ENCODE measurements at places on chromosomes 5 and 9.

- no peak for DNase-seq
Observed at GRCh38 chr5:135430135-135430437, 17.1 kb downstream of the DCANP1 start.

DNA sequence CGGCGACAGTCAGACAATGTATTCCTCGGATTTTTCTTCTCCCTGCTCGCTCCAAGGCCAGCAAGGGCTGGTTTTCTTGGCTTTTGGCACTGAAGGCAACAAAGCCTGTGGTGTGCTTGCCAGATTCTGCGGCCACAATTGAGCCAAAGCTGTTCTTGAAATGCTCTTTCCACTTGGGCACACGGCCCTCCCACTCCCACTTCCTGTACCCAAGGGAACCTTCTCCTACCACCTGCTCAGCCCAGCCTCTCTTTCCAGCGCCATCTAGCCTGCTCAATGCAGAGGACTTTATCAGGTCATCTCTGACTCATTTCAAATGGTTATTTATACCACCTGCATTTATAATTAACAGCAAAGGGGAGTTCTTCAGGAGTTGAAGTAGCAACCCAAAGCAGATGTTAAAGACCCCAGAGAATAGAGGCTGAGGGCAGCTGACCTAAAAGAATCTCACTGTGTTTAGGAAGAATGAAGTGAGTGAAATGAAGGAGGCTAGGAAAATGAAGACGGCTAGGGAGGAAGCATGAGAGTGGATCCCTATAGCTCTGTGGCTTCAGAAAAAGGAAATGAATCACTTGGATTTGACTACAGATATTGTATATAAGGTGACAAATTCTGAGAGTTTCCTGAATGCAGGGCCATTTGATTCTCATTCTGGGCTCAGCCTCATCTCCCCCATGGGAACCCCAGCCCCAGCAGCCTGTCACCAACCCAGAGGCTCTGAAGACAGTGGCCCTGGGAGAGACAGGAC, 439.0 kb downstream of the ENC1 start:
- no peak for DNase-seq

DNA sequence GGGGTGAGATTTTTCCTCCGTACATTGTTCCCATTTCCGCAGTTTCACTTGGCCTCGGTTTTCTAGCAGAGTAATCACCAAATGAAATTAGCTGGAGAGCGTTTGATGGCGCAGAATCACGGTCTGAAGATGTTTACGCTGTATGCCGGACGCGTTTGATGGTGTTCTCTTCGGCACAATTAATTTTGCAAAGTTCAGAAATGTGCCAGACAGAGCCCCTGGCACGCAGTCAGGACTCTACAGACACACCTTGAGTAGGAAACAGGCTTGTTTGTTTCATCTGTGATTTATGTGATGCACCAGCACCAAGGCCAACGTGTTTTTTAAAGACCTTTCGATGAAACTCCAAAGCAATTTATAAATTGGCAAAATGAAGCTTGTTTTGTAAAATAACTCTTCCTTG, 863 bp upstream of the LIFR start:
- peak; percentile 72 for DNase-seq

DNA sequence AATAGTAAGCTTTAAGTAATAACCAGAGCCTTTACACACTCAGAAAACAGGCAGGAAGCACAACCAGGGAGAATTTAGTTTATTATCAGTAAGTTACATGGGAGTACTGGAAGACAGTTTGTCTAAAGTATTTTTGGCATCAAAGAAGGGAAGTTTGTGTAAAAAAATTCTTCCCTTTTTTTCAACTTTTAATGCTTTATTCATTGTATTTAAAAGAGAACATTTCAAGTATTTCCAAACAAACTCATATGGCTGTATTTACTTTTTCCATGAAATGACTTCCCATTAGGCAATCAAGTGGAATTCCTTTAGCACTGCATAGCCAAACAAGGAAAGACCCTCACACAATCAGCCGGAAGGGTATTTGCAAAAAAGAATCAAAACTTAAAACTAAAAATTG, 26.7 kb downstream of the RNF145 start:
- DNase-seq, result peak; percentile 62

DNA sequence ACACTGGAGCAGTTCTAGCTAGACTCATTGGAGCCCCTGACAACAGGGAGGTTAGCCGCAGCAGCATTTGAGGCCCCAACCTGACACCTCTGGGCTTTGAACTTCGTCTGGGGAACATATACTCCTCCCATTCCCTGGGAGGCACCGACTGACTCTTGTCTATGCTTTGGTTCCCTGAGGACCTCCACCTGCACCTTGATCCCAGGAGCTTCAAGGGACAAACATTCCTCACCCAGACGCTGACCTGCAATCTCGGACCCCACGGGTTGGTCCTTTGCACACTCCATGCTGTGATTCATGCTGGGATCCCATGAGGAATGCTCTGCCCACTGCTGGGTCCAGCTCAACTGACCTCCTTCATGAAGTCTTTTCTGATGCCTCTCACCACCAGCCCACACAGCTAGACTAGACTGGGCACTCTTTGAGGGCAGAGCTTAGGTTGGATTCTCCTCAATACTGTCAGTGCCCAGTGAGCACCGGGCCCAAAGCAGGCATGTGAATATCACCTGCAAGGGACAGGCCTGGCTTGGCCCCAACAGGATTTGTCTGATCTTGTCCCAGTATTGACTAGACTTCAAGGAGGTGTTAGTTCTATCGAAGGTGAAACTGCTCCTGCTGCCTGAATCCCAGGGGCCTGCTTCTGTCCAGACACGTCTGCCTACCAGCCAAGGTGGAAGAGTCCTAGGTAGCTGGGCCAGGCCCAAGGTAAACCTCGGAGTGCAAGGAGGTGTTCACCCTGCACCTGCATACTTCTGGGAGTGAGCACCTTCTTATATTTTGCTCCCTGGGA, 51.8 kb upstream of the ZBTB43 start:
- no peak for DNase-seq

DNA sequence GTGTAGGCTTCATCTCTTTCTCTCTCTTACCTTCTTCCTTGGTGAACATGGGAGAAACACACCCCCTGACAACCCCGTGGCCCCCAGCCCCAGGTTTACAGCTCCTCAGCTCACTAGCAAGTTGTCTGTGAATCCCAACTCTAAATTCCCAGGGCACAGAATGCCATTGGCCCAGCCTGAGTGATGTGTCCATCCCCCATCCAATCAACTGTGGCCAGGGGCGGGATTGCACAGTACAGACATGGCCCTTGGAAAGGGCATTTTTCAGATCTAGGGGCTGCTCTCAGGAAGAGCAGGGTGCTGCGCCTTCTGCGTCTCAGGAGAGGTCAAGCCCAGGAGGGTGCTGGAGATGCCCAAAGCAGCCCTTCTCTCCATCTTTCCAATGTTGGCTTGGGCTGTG, 48.2 kb upstream of the ASS1 start:
- DNase-seq, result no peak

DNA sequence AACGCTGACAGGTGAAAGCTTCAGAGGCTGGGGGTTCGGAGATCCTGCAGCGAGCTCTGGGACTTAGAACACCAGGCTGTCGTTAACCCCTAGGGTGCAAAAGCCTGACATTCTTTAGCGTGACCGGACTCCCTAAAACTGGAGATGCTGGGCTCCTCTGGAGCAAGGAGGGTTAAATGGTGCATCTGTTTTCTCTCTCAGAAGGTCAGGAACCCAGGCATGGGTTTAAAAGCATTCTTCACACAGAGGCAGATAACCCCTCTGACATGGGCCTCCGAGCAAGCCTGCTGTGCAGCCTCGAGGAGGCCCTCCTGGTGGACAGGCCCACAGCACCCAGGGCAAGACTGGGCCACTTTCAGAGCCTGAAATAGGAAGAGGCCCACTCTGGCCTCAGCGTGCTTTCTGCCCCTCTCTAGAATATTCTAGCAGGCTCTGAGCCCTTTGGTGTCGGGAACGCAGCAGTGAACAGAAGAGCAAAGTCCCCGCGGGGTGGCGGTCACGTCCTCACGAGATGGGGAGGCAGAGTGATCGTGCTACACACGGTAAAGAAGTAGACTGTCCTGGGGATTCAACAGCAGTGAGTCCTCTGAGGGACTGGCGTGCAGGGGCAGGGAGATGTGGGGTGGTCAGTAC, 124.8 kb downstream of the COL23A1 start:
- no peak for DNase-seq

DNA sequence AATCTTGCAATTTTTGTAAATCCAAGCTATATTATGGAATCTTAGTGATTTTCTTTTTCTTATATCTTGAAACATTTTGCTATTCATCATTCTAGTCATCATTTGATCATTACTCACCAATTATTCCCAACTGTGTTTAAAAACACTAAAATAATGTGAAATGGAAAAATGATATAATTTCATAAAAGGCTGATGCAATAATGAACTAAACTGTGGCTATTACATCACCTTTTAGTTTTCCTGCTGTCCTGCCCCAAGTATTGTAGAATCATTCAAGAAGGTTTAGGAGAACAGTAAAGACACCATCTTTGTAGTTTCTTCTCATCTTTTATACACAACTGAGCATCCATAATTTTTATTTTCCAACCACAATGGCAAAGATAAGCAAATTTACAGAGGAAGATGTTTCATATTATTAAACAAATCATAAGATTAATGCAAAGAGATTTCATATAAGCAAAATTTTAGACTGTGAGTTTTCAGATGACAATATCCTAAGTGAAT, 431.0 kb upstream of the SLC30A5 start:
- DNase-seq, result no peak

- DNase-seq, result no peak
Observed at GRCh38 chr9:38687992-38688391, 31.9 kb downstream of the FAM240B start.

DNA sequence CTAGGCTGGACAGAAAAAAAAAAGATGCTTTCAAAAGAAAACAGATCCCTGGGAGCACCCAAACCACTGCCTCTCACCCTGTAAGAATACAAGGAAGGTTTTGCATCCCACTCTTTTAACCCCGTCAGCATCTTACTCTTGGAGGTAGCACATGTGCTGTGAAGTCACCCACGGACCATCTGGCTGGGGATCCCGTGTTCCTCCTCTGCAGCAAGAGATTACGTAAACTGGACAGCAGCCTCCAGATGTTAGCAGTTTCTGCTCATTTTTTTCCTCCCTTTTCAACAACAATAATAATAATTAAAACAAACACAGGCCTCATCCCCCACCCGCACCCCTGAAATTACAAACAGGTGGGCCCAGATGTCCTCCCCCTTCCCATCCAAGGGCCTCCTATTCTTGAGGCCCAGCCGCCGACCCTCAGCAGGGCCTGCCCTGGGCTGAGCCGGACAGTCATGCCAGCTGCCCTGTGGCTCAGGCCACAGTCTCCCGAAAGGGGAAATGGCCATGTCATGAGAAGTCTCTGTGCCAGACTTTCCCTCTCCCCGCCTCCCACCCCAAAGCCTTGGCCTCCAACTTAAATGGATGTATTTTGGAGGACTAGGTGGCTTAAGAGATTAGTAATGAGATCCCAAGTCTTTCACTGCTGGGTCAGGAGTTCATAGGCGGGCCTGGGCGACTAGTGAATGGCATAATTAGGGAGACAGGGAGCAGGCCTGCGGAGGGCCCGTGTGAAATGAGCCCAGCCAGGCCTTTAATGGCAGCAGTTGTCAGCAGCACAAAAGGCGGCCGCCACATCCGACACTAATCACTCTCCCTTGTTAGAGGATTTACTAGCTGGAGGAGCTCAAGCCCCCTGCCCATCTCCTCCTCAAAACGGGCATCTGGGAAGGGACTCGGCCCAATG, 165.1 kb downstream of the PAPPA start:
- DNase-seq, result peak; percentile 77

DNA sequence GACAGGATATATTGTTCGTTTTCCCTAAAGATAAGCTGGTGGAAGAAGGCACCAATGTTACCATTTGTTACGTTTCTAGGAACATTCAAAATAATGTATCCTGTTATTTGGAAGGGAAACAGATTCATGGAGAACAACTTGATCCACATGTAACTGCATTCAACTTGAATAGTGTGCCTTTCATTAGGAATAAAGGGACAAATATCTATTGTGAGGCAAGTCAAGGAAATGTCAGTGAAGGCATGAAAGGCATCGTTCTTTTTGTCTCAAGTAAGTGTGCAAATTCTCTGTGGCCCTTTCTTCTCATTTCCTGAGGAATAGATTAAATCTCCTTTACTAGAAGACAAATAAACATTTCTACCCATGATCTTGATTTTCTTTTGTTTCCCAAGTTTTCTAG, 38.0 kb downstream of the OSMR start:
- DNase-seq, result no peak

- DNase-seq, result no peak
Observed at GRCh38 chr9:36530224-36530623, 42.5 kb upstream of the MELK start.

- no peak for DNase-seq
Observed at GRCh38 chr9:98075332-98075805, 18.8 kb downstream of the NANS start.

DNA sequence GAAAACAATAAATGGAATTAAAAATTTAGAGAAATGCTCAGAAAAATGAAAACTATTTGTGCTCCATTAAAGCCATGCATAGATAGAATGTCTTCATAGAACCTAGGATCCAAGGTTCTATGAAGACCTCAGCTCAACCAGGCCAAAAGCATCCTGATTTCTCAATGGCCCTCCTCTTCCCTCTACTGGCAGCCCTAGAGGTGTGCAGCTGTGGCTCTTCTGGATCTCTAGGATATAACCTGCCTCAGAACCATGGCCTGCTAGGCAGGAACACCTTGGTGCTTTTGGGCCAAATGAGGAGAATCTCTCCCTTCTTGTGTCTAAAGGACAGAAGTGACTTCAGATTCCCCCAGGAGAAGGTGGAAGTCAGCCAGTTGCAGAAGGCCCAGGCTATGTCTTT, 15.1 kb downstream of the IFNA1 start:
- no peak for DNase-seq

DNA sequence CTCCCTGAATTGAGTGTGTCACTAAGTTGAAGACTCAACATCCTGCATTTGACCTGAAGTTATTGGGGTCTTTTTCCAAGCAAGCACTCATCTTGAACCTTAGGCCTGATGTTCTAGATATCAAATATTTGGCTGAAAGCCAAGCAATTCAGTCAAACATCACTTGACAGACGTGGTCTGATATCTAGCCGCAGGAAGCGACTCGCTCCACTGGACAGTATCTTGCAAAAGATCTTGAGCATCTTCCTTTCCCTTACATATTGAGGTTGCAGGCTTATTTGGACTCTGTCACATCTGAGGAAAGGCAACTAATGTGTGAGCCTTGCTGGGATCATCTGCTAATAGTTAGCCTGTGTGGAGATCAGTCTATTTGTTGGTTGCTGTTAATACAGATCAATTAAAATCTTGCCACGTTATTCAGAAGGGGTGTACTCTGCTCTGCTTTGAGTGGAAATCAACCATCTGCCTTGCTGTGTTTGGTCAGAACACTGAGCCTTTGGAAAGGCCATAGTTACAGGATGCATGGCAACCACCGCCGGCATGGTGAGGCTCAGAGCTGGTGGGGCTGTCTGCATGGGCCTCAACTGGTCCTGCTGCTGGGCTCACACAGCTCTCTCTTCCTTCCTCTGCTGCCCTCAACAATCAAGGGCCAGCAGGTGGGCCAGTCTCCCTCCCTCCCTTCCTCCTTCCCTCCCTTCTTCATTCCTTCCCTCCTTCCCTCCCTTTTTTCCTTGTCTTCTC, 166.9 kb upstream of the KLF9 start:
- DNase-seq, result no peak

DNA sequence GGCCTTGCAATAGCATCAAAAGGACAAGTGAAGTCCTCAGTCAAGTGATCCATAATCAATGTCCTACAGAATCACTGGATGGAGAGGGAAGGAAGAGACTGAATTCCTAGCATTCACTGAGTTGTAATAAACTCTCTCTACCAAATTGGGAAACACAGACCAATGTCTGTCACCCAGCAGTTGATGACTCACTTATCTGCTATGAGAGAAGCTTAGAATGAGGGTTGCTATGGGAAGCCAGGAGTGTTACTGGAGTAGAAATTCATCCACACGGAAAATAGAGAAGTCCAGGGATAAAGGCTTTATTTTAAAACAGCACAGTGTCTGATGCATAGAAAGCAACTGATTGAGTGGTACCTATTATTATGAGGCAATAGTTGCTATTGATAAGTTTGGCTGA, 407.4 kb downstream of the BRINP1 start:
- DNase-seq, result no peak

All from skin of body (tissue), 3 donors.